Stimulated activated CD4-positive, alpha-beta T cell treated with anti-CD3 and anti-CD28 coated beads, TNF-alpha, amount 100 ng/mL, for 24 hours (primary cell): ENCODE measurements at places on chromosomes 1 and 21.

DNA sequence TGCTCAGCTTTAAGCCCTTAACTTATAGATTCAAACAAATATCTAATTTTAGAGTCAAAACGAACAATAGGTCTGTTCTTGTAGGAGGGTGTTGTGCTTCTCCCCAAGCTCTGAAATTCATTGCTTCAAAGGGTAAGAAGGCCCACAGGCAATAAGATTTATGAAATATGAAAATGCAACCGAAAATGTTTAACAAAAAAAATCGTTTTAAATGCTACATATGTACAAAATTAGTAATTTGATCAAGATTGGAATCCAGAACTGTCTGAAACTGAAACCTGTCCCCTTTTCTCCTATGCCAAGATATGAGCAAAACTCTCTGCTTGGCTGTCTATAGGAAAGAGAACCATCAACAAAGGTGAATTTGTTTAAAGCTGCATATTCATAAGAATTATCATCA, 534.3 kb downstream of the PLPP3 start:
- DNase-seq, result no peak

GRCh38 chr21:34986561-34987500, 62.3 kb downstream of the RUNX1 start:
- peak; percentile 40 for DNase-seq

DNA sequence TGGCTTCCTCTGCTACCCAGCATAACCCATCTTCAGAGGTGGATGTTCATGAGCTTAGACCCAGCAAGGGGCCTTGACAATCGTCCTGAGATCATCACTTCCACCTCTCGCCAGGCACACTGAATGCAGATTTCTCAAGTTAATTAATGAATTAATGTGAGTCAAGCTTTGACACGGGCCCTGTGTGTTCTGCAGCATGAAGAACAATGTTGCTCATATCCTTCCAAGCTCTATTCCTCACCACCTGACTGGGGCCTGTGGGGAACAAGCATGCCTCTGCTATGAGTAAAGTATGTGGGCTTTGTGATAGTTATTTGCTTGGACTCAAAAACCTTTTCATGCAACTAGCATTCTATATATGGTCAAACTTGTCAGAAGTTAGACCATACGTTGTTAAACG, 122.0 kb downstream of the SEC16B start:
- DNase-seq, result no peak

GRCh38 chr1:208268541-208269337, 24.6 kb upstream of the PLXNA2 start:
- DNase-seq, result no peak

GRCh38 chr1:160993544-160994193, 27.3 kb downstream of the F11R start:
- no peak for DNase-seq

DNA sequence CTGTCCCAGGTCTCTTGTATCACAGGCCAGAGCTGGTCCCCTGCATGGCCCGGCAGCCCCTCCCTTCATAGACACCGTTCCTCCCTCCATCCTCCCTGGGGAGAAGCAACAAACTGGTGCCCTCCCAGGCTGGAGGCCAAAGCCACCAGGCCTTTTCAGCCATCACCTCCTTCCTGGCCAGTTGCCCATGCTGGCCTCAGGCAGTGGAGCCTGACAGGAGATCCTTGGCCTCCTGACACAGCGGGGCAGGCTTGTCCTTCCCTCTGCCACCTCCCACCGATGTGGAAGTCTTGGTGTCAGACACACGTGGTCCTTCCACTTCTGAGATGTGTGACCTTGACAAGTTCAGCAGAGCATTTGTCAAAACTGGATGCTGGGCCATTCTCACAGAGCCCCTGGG, 206.0 kb downstream of the HIVEP3 start:
- no peak for DNase-seq

- no peak for DNase-seq
These were observed 277.1 kb downstream of the AJAP1 start for GRCh38 chr1:4931486-4931885.

GRCh38 chr1:201554190-201554600, 15.3 kb downstream of the NAV1 start:
- DNase-seq, result no peak

DNA sequence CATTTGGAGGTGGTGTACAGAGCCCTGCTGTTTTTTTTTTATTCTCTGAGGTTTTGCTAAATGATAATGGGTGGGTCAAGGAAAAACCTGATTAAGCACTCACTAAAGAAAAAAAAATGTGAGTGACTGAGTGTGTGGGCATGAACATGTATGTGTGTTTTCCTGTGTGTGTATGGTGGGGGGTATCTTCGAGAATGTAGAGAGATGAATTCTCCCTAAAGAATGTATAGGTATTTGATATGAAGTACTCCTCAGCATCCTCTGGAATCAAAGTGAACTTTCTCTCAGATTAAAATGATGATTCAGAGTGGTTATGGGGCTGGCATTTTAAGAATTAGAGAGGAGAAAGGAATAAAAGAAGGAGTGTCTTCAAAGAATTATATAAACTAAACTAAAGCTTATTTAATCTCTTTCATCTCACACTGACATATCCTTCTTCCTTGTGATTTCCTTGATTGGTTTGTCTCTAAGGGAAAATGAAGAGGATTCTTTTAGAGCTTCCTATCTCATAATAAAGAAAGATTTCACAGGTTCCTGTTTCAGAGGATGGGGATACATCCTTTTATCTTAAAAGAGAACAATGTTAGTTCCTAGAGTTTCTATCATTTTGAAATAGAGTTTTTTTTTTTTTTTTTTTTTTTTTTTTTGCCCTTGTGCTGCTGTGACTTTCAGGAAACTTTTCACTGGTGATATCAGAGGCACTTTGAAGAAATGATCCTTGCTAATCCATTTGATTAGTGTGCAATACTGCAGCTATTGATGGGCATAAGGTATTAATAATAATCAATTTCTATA, 23.9 kb downstream of the S1PR1 start:
- DNase-seq, result no peak

DNA sequence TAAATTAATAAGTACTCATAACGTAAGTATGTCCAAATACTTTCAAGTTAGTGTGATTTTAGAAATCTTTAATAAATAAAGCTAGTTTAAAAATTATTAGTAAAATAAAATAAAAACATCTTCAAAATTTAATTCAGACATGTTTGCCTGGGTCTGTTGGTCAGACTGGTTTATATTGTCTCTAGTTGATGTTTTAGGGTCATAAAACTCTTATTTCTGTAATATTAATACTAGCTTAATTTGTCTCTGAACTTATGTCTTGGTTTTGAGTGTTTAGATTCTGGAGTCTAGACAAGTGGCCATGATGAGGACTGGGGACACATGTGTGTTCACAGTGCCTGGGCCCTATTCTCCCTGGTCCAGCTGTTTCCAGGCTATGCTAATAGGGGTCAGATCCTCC, 184.5 kb upstream of the TNR start:
- no peak for DNase-seq
